ENCODE measurements at places on chromosomes 3 and 15.

GRCh38 chr3:169072494-169072893 lies 591.0 kb downstream of the MECOM start:
- no peak for DNase-seq

DNA sequence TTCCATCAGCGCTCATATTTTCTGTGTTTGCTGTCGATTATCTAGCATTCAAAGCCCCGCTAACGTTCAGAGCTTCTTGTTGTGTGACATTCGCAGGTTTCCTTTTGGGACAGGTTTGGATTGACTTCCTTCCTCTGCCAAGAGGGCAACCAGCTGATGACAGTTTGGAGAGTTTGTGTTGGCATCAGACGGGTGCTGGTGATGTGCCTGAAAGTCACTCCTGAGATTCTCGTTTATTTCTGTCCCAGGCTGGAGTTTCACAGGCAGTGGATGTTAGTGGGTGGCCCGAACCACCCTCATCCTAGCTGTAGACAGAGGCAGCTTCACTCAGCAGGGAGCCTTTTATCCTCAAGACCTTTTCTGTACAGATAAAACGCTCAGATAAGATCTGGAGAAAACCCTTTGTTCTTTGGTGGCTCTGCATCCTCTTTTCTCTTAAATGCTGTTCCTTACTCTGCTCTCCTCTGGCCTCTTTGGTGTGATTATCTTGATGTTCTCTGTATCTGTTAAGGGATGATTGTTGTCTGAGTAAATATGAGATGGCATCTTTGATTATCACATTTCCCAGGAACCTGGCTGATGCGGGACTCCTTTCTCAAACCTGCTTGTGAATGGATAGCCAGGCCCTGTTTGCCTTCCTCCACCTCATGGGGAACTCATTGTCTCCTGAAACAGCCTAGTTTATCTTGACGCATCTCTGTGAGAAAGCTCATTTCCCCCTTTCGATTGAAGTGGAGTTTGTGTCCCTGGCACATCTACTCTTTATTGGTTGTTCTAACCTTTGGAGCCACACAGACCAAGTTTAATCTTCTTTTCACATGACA lies 35.9 kb downstream of the CGNL1 start:
- no peak for DNase-seq

DNA sequence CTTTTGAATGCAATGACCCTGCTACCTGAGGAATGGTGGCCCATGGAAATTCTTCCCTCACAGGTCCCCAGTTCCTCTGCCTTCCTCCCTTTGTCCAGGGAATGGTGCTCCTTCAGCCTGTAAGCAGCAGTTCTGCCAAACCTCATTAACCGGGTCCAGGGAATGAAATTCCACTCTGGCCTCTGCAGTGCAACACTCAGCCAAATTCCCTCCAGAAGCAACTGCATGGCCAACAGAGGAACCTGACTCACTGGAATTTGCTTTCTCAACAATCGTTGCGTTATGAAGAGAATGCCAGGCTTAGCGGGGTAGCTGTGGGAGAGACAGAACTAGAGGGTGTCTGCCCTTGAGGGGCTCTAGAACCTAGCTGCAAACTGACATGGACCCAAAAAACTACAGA lies 449.4 kb upstream of the PROK2 start:
- DNase-seq = no peak

GRCh38 chr3:177484926-177485325 lies 287.6 kb upstream of the TBL1XR1 start:
- no peak for DNase-seq

DNA sequence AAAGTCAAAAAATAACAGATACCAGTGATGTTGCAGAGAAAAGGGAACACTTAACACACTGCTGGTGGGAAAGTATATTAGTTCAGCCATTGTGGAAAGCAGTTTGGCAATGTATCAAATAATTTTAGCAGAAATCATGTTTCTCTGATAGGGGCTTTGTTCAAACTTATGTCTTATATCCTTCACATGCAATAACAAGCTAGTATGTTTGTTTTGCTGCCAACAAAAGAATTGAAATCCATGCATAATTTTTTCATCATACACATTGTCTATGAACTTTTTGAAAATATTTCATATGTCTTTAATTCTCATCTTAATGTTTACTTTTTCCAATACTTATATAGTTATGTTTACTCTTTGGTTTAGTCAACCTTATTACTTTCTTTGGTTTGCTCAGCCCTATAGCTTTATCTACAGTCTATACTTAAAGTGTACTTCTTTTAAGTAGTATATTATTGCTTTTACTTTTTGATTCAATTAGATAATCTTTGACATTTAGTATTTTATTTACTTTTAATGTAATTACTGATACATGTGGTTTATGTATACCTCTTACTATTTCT lies 639.6 kb upstream of the CBLB start:
- DNase-seq = no peak

GRCh38 chr3:64956711-64957325 lies 269.0 kb upstream of the ADAMTS9 start:
- no peak for DNase-seq

DNA sequence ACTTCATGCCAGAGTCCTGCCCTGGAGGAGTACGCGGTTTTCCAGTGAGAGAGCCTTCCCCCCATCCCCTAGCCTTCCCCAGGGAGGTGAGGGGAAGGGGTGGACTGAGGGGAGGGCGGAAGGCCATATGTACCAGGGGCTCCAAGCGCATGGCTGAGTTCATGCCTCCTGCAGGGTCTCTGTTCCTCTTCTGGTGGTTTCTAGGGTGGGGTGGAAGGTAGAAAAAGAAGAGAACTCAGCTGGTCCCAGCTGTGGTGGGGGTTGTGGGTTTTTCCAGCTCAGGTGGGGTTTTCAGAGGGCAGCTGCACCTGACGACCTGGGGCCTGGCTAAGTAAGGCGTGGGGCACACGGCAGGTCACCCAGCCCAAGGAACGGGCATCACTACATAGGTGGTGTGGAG lies 10.7 kb upstream of the IQSEC1 start:
- no peak for DNase-seq

DNA sequence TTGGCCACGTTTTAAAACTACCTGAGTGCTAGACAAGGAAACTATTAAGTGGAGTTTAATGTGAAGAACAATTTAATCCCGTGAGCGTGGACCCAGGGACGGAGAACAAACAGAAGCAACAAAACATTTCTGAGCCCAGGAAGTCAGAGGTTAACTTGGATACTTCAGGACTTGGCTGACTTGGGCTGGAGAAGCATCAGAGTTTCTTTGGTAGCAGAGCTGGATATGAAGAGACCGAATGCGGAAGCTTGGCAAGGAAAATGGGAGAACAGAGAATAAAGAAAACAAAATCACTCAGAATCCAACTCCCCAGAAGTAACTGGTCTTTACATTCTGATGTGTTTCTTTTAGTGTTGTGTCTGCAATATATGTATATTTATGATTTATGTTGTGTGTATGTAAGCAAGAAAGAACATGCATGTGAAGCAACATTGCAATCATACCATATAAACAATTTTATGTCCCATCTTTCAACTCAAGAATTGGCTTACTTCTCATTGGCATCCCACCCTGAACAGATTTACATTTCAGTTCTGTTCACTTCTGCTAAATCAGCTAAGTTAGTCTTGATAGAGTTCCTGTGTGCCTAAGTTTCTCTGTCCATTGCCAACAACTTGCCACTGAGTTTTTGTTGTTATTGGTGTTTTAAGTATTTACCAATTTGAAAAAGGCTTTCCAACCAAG lies 17.2 kb upstream of the PLOD2 start:
- DNase-seq = no peak

DNA sequence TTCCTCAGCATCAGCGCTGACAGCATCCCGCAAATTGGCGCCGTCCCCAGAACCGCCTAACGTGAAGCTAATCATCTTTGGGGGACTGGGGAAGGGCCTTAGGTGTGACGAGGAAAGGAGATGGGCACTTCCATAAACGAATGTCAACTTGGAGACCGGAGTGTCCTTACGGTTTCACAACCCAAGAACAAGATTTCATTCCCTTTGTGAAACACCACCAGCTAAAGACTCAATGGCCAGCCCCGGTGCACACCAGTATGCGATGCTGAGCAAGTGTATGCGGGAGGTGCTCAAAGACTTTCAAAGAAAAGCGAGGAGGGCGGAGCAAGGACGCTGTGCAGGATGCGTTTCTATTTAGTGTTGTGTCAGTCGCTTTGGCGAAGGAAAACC lies 759 bp upstream of the TTBK2 start:
- peak; percentile 64 for DNase-seq

DNA sequence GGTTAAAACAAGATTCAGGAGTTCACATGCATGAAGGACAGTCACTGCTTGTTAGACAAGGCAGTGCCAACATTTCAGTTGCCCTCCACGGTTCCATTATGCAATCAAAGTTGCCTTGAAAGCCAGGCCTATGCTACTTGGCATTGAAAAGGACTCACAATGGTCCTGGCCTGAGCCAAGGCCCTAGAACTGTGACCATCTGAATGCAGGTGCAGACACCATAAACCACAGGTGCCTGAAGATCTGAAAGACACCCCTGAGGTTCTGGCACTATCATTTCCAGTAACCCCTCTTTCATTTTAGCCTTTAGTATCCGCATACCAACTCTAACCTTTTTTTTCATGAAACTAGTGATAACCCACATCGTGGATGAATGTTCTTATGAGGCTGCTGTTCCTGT lies 2.8 kb downstream of the GABRA5 start:
- DNase-seq = no peak

GRCh38 chr15:29724026-29724425 lies 98.2 kb downstream of the TJP1 start:
- no peak for DNase-seq

DNA sequence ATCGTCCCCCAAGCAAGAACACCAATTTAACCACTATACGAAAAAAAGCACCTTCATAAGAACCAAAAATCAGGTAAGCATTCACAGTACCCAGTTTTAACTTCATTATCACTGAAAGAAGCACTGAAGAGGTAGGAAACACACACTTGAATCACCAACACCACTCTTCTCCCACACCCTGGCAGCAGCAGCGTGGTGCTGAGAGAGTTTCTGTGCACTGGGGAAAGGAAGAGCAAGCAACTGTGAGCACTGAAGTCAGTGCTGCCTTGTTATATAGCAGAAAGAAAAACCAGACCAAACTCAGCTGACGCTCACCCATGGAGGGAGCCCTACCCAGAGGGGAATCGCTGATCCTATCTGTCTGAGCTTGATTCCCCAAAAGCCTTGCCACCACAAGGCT lies 98.2 kb downstream of the DMXL2 start:
- no peak for DNase-seq

DNA sequence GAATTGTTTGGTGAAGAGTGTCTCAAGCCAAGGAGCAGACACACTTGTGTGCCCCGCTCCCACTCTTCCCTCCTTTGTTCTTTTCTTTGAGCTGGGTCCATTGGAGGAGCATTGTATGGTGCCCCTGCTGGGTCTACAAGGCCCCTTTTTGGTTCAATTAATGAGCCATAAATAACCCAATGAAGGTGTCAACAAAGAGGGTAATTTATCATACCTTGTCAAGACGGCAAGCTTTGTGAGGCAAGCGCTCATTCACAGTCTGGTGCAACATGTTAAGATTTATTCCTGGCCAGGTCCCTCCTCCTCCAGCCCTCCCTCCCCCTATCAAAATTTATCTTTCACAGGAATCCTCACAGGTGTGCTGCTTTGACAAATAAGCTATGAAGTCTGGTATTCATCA lies 300.1 kb downstream of the RORA start:
- no peak for DNase-seq

DNA sequence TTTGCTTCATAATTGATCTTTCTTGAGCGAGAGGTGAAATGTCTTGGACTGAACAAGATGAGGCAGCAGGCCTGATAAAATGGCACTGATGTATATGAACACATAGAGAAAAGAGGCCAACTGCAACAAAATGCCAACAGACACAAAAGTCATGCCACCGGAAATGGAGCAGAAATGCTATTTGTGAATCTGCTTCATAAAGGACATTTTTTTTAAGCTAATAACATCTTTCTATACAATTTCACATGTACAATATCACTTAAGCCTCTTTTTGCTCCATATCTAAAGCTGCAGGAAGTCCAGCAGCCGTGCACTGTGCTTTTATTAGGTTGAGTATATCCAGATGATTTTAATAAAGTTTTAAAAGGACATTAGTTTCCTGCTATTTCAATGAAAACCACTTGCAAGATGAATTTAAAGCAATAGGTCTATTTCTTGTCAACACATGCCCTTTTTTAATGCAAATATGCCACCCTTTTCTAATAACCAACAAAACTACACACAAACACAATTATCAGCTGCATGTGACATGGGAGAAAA lies 169.2 kb upstream of the ADAMTS9 start:
- no peak for DNase-seq

DNA sequence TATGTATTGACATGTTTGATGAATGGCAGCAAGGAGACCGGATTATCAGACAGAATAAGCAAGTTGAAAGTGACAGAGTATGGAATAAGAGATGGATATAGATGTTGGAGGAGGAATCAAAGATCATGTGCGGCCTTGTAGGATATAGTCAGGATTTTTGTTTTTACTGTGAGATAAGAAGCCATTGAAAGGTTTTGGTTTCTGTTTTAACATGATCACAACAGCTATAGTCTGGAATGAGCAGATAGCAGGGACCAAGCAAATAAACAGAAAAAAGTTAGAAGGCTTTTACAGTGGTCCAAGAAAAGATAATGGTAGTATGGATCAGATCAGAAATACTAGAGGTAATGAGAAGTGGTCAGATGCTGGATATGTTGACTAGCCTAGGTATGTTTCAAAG lies 52.6 kb downstream of the SLC12A6 start:
- no peak for DNase-seq

GRCh38 chr3:54875596-54876268 lies 52.1 kb downstream of the LRTM1 start:
- no peak for DNase-seq

DNA sequence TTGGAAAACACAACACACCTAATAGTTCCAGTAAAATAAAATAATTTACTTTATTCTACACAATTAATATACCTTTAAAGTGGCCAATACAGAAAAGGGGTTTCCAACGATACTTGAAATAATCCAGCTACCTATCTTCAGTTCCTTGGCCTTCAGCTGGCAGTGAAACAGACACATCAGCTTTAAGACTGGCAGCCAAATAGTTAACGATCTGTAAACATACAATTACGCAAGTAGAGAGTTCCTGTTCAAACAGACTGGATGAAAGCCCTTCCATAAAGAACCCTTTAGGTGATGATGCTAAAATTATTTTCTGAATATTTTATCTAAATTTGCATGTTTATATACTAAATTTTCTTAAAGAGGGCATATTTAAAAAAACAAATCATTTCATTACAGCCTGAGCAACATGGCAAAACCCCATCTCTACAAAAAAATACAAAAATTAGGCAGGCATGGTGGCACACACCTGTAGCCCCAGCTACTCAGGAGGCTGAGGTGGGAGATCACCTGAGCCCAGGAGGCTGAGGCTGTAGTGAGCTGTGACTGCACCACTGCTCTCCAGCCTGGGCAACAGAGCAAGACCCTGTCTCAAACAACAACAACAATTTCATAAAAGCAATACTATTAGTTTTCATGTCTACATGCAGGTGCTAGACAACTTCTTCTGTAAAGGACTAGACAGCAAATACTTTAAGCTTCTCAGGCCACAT lies 12.9 kb downstream of the DYNC1LI1 start:
- no peak for DNase-seq

Data from CD8-positive, alpha-beta T cell (primary cell).